Thyroid gland (tissue), 4 donors: ENCODE measurements at places on chromosomes 4 and X. TPM values are rescaled to one million over a fixed set of nuclear protein-coding genes. Genes with fewer than 3 reads are reported as not detected.

- H3K4me1 ChIP-seq, result peaks cover 21% of the 10 kb centered on the region
- no peak for DNase-seq
- peak overlapping the region; percentile 88 for H3K27ac ChIP-seq
- H3K4me3 ChIP-seq, result peak overlapping the region; percentile 77
- H3K36me3 ChIP-seq, result peaks cover 4% of the 10 kb centered on the region
Measured at GRCh38 chr4:56466910-56467283, 520 bp upstream of the SRP72 start.

DNA sequence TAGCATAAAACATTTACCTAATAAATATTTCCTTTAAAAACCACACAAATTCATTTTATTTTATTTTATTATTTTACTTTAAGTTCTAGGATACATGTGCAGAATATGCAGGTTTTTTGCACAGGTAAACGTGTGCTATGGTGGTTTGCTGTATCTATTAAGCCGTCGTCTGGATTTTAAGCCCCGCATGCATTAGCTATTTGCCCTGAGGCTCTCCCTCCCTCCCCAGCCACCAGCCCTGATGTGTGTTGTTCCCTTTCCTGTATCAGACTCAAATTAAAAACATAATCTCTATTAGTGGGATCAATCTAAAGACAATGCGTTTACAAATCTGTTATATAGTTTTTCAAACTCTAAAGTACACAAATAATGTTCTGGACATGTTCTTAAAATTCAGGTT lies 1.2 kb upstream of the HTN3 start:
- no peak for DNase-seq
- no peaks in the 10 kb centered on the region for H3K4me1 ChIP-seq
- H3K27me3 ChIP-seq, result no peaks in the 10 kb centered on the region
- H3K4me3 ChIP-seq, result no peak overlapping the region
- H3K36me3 ChIP-seq, result no peaks in the 10 kb centered on the region

- peak; percentile 59 for DNase-seq
- peaks cover 17% of the 10 kb centered on the region for H3K36me3 ChIP-seq
- peak overlapping the region; percentile 72 for H3K4me3 ChIP-seq
- H3K27me3 ChIP-seq, result no peaks in the 10 kb centered on the region
- peak overlapping the region; percentile 88 for H3K27ac ChIP-seq
Measured at GRCh38 chr4:1720163-1720983, 750 bp downstream of the TMEM129 start.

- no peaks in the 10 kb centered on the region for H3K27me3 ChIP-seq
- no peaks in the 10 kb centered on the region for H3K36me3 ChIP-seq
- no peak overlapping the region for H3K27ac ChIP-seq
- H3K4me1 ChIP-seq, result no peaks in the 10 kb centered on the region
- H3K4me3 ChIP-seq, result no peak overlapping the region
Measured at GRCh38 chr4:7557456-7557855, 122.7 kb upstream of the PSAPL1 start.

GRCh38 chr4:94516999-94517398 lies 65.3 kb downstream of the PDLIM5 start:
- H3K36me3 ChIP-seq, result no peaks in the 10 kb centered on the region
- H3K27me3 ChIP-seq, result no peaks in the 10 kb centered on the region
- no peaks in the 10 kb centered on the region for H3K4me1 ChIP-seq
- H3K27ac ChIP-seq, result no peak overlapping the region

- H3K36me3 ChIP-seq, result no peaks in the 10 kb centered on the region
- no peaks in the 10 kb centered on the region for H3K4me1 ChIP-seq
- DNase-seq, result no peak
- H3K4me3 ChIP-seq, result no peak overlapping the region
- H3K27ac ChIP-seq, result no peak overlapping the region
- H3K27me3 ChIP-seq, result no peaks in the 10 kb centered on the region
Measured at GRCh38 chr4:121344098-121344497, 36.7 kb downstream of the QRFPR start.

MAGEA10 gene
- not detected for total RNA-seq

PTPN13 gene
- total RNA-seq, result 61.9 TPM

FREM3 gene
- not detected for total RNA-seq

- no peak overlapping the region for H3K27ac ChIP-seq
- DNase-seq, result no peak
- no peaks in the 10 kb centered on the region for H3K36me3 ChIP-seq
- H3K27me3 ChIP-seq, result no peaks in the 10 kb centered on the region
Measured at GRCh38 chr4:175297965-175298565, 379.9 kb downstream of the ADAM29 start.

REELD1 gene
- 0.42 TPM for total RNA-seq

DCAF8L2 gene
- total RNA-seq, result not detected

DNA sequence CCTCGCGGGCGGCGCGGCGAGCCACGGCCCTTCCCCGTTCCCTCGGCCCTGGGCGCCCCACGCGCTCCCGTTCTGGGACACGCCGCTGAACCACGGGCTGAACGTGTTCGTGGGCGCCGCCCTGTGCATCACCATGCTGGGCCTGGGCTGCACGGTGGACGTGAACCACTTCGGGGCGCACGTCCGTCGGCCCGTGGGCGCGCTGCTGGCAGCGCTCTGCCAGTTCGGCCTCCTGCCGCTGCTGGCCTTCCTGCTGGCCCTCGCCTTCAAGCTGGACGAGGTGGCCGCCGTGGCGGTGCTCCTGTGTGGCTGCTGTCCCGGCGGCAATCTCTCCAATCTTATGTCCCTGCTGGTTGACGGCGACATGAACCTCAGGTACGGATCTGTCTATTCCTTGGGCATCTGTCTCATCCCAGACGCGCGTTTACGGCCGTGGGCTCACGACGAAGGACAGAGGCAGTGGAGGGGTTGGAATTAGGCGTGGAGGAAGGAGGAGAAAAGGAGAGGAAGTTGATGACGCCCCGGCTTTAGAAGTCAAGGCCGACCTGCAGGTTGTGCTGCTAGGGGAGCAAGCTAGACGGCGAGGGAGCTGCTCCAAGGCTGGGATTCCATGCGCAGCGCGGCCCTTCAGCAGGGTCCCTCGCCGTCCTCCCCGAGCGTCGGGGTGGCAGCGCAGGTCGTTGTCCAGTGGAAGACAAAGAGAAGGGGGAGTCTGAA lies 792 bp downstream of the SLC10A4 start:
- H3K4me3 ChIP-seq, result peak overlapping the region; percentile 23
- no peaks in the 10 kb centered on the region for H3K36me3 ChIP-seq
- peaks cover 14% of the 10 kb centered on the region for H3K27me3 ChIP-seq

DNA sequence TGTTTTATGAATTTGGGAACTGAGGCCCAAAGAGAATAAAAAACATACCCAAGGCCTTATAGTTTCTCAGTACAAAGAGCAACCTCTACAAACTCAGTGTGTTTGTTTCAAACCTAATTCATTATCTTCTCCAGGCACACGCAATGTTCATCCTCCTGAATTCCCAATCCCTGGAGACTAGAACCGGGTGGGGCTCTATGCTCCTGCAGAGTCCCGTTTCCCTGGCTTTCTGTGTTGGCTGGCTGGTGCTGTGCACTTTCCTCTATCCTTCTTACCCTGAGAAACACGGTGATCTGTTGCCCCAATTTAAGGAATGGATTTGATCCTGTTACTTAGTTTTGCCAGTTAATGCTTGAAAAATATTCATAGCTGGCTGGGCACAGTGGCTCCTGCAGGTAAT lies 63.9 kb downstream of the FGFBP1 start:
- no peaks in the 10 kb centered on the region for H3K36me3 ChIP-seq
- H3K27me3 ChIP-seq, result no peaks in the 10 kb centered on the region
- H3K27ac ChIP-seq, result no peak overlapping the region
- H3K4me1 ChIP-seq, result no peaks in the 10 kb centered on the region

GRCh38 chr4:8514391-8514790 lies 65.8 kb upstream of the GPR78 start:
- DNase-seq, result no peak
- H3K4me3 ChIP-seq, result no peak overlapping the region
- H3K36me3 ChIP-seq, result no peaks in the 10 kb centered on the region
- H3K27ac ChIP-seq, result no peak overlapping the region

GRCh38 chr4:125705681-125706080 lies 390.9 kb downstream of the FAT4 start:
- no peak overlapping the region for H3K27ac ChIP-seq
- no peak overlapping the region for H3K4me3 ChIP-seq
- peaks cover 10% of the 10 kb centered on the region for H3K4me1 ChIP-seq
- no peaks in the 10 kb centered on the region for H3K36me3 ChIP-seq
- no peaks in the 10 kb centered on the region for H3K27me3 ChIP-seq

GRCh38 chr4:68348577-68348976 lies 1.3 kb downstream of the YTHDC1 start:
- H3K27ac ChIP-seq, result peak overlapping the region; percentile 97
- H3K4me1 ChIP-seq, result peaks cover 33% of the 10 kb centered on the region
- H3K4me3 ChIP-seq, result peak overlapping the region; percentile 84

GRCh38 chr4:5717449-5718158 lies 6.6 kb downstream of the EVC start:
- H3K27me3 ChIP-seq, result no peaks in the 10 kb centered on the region
- no peak overlapping the region for H3K4me3 ChIP-seq
- DNase-seq, result no peak
- no peaks in the 10 kb centered on the region for H3K36me3 ChIP-seq
- peaks cover 12% of the 10 kb centered on the region for H3K4me1 ChIP-seq
- no peak overlapping the region for H3K27ac ChIP-seq

GATB gene
- 21.2 TPM for total RNA-seq

GRCh38 chr4:173192375-173193162 lies 24.0 kb downstream of the GALNT7 start:
- H3K27ac ChIP-seq, result no peak overlapping the region
- no peak overlapping the region for H3K4me3 ChIP-seq
- H3K27me3 ChIP-seq, result no peaks in the 10 kb centered on the region
- H3K4me1 ChIP-seq, result peaks cover 10% of the 10 kb centered on the region
- H3K36me3 ChIP-seq, result no peaks in the 10 kb centered on the region

IL2 gene
- not detected for total RNA-seq

DNA sequence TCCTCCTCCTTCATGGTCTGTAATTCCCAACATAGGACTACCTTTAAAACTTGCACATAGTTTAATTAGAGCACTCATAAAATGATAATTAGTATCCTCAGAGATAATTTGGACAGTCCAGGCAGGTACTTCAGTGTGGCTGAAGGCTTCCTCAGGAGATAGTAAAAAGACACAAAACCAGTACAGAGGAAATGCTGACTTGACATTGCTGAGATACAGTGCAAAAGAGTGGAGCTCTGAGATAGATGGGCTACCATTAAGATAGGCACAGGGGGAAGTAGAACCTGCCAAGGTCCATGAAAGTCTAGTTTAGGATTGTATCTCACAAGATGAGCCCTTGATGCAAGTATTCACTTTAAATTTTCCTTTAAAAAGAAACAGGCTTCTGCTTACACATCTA lies 91.0 kb downstream of the USP9X start:
- no peaks in the 10 kb centered on the region for H3K4me1 ChIP-seq
- no peaks in the 10 kb centered on the region for H3K27me3 ChIP-seq
- peaks cover 14% of the 10 kb centered on the region for H3K36me3 ChIP-seq
- H3K27ac ChIP-seq, result no peak overlapping the region

- H3K4me3 ChIP-seq, result no peak overlapping the region
- no peak for DNase-seq
- H3K27ac ChIP-seq, result no peak overlapping the region
- no peaks in the 10 kb centered on the region for H3K36me3 ChIP-seq
- H3K4me1 ChIP-seq, result peaks cover 6% of the 10 kb centered on the region
Measured at GRCh38 chrX:11398785-11399184, 105.6 kb downstream of the AMELX start.

- no peaks in the 10 kb centered on the region for H3K4me1 ChIP-seq
- no peaks in the 10 kb centered on the region for H3K27me3 ChIP-seq
- DNase-seq, result no peak
- H3K27ac ChIP-seq, result no peak overlapping the region
Measured at GRCh38 chr4:183544109-183544508, 39.3 kb downstream of the ING2 start.

DNA sequence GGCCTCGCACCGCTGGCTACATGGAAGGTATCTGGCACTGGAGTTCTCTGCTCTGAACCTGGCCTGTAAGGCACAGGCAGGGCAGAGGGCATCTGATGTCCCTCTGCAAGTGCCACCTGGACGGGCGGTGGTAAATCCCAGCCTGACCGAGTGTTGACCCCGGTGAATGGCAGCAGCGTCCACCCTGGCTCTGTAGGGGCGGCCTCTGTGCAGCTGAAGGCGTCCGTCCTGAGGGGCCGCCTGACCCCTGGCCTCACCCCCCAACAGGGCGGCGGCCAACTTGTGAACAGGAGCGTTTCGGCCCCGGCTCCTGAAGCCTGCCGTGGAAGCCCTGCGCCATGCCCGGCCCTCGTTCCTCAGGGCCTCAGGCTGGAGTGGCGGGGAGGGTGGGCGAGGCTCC lies 51.4 kb downstream of the CPZ start:
- peaks cover 11% of the 10 kb centered on the region for H3K4me1 ChIP-seq
- no peaks in the 10 kb centered on the region for H3K36me3 ChIP-seq
- no peaks in the 10 kb centered on the region for H3K27me3 ChIP-seq
- H3K27ac ChIP-seq, result no peak overlapping the region
- no peak overlapping the region for H3K4me3 ChIP-seq
- no peak for DNase-seq

DNA sequence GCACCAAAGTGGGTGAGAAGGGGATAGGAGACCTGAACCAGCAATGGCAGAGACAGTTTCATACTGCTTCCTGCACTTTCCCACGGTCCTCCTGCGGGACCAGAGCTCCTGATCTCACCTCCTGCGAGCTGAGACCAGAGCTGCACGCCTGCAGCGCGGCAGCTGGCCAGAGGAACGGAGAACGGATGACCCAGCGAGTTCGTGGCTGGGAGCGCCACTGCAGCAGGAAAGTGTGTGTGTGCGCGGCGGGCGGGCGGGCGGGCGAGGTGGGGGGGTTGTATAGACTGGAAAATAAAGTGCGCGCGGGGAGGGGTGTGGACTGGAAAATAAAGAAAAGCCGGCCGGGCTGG lies 16.5 kb downstream of the MCF2 start:
- no peaks in the 10 kb centered on the region for H3K27me3 ChIP-seq
- peak; percentile 3 for DNase-seq
- no peaks in the 10 kb centered on the region for H3K4me1 ChIP-seq
- no peaks in the 10 kb centered on the region for H3K36me3 ChIP-seq
- no peak overlapping the region for H3K4me3 ChIP-seq

DNA sequence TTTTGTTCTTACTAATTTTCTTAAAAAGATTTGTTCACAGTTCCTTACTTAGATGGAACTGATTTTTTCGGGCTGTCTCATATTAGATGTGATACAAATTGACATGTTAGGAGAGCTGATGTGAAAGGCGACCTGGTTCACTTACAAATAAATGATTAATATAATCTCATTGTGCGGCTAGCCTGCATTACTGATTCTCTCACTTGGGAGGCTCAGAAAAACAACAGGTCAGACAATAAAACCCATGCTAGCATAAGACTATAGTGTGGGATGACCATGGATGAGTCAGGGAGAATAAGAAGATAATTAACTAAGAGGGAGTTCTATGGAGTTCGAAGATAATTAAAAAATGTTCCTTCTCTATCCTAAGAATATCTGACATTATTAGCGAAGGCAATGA lies 40.8 kb downstream of the RTL9 start:
- H3K27me3 ChIP-seq, result no peaks in the 10 kb centered on the region
- no peaks in the 10 kb centered on the region for H3K4me1 ChIP-seq
- no peak for DNase-seq
- no peak overlapping the region for H3K4me3 ChIP-seq

CLDN22 gene
- total RNA-seq, result not detected

DNA sequence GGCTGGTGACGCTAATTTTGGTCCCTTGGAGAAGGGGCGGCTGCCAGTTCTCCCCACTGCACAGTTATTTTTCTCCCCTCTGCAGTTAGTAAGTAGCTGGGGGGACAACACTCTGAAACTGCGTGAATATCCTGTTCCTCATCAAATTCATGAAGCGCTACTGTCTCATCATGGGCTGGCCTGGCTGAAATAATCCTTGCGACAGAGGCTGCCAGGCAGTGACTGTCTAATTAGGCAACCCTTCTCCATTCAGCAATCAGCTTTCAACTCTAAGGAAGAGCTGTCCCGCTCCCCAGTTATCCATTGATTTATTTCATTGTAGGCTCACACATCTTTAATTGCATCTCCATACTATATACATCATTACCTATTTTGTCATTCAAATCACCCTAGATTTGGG lies 8.2 kb downstream of the SH3TC1 start:
- DNase-seq, result no peak
- no peak overlapping the region for H3K4me3 ChIP-seq
- H3K36me3 ChIP-seq, result no peaks in the 10 kb centered on the region

GRK4 gene
- total RNA-seq, result 9.0 TPM
